ENCODE measurements at places on chromosomes 12 and 14.

DNA sequence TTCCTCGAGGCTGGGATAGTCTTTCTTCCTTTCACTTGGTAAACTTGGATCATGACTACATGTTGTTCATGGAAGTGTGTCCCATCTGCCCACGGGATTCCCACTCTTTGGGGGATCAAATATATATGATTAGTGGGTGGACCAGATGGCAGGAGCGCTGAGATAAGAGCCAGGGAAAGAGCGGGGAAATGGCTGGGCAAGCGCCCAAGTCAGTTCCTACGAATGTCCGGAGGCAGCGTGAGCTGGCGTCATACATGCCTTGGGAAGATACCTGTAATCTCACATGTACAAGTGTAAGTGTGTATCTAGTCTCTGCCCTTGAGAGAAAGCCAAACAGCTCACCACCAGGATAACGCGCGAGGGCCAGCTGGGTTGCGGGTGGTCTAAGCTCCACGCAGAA lies 62.3 kb downstream of the FZD10 start:
- DNase-seq, result no peak

- DNase-seq, result no peak
These were observed 42.0 kb downstream of the MOK start for GRCh38 chr14:102262929-102263462.

DNA sequence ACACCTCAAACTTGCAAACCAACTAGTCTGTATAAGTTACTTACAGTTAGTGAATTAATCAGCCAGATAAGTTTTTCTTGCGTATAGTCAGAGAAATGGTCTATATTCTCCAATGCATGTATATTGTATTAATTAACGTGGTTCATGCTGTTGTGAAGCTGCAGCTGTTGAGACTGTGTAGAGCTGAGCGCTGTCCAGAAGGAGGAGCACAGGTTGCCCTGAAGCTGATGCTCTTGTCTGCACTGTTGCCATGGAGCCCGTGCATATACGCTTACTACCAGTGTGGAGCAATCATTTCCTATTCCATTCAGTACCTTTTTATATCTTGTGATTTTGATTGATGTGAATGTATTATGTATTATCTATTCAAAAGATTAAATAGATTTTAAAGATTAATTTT lies 74.3 kb upstream of the ARID2 start:
- peak; percentile 14 for DNase-seq

GRCh38 chr14:56648508-56649301 lies 69.1 kb downstream of the TMEM260 start:
- no peak for DNase-seq

- no peak for DNase-seq
These were observed 171.8 kb upstream of the PWP1 start for GRCh38 chr12:107513636-107514400.

- DNase-seq, result peak; percentile 21
These were observed 897 bp downstream of the SUDS3 start for GRCh38 chr12:118377021-118377883.

GRCh38 chr14:31921721-31922120 lies 155.4 kb upstream of the ARHGAP5 start:
- no peak for DNase-seq

DNA sequence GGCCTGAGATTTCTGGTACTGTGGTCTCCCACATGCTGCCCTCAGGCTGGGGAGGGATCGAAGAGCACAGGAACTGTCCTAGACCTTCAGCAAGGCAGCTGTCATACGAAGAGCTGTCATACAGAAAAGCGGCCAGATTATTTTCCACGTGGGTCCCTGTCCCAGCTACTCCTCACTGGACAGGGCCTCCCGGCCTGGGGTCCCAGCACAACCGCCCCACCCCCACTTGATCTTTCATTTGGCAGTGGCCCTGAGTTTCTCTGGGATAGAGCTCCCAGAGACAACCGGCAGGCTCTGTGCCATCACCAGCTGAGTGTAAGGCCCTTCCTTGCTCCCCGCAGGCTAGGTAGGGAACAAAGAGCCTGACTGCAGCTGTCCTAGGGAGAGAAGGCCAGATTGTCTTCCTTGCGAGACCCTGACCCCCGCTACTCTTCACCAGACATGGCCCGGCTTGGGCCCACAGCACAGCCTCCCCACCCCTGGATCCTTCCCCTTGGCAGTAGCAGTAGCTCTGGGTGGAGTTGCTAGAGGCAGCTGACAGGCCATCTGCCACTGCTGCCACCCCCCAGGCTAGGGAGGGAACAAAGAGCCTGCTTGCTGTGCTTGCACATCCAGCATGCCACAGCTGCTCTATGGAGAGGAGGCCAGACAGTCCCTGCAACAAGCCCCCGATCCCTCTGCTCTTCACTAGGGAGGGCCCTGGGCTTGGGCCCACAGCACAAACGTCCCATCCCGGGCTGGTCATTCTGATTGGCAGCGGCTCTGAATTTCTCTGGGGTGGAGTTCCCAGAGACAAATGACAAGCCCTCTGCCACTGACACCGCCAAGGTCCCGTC lies 3.1 kb upstream of the OR4N2 start:
- DNase-seq, result no peak

DNA sequence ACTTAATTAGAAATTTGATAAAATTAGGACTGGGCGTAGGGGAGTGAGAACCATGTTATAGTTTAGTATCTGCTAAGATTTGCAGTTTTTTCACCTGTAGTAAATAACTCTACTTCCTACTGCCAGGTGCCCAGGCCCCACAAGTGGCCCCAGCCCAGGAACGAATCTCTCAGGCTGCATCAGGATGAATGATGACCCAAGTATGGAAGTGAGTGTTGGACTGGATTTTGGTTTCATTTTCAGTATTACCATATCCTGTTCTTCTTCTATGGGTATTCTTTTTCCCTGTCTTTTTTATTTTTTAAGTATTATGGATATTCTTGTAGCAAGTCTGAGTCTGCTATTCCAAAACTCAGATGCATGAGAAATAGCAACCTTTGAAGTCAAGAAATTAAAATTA lies 120.3 kb upstream of the BCAT1 start:
- no peak for DNase-seq

- DNase-seq, result no peak
These were observed 972 bp downstream of the PTGDR start for GRCh38 chr14:52268279-52269061.

DNA sequence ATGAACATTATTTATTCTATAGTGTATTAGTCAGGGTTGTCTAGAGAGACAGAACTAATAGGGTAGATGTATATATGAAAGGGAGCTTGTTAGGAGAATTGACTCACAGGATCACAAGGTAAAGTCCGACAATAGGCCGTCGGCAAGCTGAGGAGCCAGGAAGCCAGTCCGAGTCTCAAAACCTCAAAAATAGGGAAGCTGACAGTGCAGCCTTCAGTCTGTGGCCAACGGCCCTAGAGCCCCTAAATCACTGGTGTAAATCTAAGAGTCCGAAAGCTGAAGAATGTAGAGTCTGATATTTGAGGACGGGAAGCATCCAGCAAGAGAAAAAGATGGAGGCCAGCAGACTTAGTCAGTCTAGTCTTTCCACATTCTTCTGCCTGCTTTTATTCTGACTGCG lies 912.2 kb downstream of the FLRT2 start:
- DNase-seq, result no peak

GRCh38 chr14:104313674-104314073 lies 175.3 kb downstream of the KIF26A start:
- no peak for DNase-seq

DNA sequence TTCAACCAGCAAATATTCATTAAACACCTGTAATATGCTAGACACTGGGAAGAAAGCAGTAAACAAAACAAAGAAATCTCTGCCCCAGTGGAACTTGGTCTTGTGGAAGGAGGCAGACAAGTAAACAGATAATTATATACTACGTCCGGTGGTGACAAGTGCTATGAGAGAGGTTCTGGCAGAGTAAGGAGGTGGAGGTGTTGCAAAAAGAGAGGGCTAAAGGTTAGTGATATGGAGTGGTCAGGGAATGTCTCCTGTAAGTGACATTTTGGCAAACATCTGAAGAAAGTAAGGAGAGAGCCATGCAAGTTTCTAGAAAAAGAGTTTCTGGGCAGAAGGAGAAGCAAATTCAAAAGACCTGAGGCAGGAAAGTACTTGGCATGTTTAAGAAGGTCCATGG lies 73.4 kb downstream of the RIC8B start:
- no peak for DNase-seq

- DNase-seq, result no peak
These were observed 17.1 kb upstream of the EMP1 start for GRCh38 chr12:13179211-13180074.

- no peak for DNase-seq
These were observed 246.7 kb upstream of the G2E3 start for GRCh38 chr14:30312214-30312613.

DNA sequence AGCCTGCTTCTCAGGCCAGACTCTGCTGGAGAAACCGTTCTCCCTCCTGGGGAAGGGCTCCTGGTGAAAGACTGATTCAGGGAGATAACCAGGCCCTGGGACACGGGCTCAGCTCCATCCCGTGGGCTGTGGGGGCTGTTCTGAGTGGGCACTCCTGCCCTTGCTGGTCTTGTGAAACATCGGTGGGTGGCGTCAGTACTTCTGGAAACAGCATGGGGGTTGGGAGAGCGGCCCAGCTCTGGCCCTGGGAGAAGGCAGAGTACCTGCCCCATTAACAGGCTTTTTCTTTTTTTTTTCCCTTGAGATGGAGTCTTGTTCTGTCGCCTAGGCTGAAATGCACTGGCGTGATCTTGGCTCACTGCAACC lies 786 bp downstream of the SLC25A47 start:
- no peak for DNase-seq

DNA sequence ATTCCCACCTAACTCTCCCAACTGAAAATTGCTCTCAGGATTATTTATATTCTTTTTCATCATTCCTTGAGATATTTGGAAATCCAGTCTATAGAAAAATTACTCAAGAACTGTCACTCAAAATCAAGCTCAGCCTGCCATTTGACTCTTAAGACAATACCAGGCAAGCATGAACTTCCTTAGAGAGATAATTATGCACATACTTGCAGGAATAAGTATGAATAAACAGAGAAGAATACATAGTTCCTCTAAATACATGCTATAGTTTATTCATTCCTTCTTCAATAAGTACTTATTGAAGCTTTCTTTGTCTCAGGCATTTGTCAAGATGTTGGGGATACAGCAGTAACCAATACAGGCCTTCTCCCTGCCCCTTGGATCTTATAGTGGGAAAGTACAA lies 154.1 kb downstream of the SRGAP1 start:
- DNase-seq, result no peak

DNA sequence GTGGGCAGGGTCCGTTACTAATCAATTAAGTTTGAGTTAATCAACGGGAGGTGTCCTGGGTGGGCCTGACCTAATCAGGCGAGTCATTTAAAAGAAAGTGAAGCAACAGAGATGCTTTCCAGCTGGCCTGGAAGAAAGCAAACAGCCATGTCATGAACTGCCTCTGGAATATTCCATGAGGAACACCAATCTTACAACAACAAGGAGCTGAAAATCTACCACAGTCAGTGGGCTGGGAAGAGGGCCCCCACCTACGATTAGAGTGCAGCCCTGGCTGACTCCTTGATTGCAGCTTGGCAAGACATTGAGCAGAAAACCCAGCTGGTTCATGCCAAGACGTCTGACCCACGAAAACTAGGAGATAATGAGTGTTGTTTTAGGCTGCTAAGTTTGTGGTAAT lies 56.2 kb downstream of the SSPN start:
- DNase-seq, result no peak

- DNase-seq, result no peak
These were observed 620.7 kb downstream of the AACS start for GRCh38 chr12:125685915-125686314.

- no peak for DNase-seq
These were observed 26.9 kb downstream of the RAB3IP start for GRCh38 chr12:69765515-69765914.

DNA sequence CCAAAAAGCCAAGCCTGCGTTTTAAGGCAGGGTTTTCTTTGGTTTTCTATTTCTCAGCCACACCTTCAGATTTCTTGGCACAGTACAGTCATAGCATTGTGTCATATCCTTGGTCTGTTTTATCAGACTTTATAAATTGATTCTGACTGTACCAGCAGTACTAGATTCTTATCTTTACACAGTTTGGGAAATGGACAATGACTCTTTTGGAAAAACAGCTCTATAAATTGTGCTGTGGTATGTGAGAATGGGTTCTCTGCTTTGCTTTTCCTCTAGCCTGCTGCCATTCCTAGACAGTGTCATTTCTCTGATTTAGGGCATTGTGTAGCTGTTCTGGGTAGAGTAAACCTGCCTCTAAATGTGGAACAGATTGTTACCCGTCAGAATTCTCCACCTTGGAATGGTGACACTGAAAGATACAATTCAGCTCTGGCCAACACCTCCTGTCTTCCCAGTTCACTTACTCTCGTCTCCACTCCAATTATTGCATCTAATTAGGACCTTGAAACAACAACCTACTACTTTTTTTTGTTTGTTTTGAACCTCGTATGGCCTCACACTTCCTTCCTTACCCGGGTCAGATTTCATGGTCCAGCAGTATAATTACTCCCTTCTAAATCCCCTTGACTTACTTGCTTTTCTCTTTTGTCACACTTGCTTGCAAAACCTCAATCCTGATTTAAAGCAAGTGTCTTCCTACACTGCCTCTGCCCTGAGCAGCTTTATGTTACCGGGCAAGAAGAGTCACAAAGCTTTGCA lies 226.3 kb downstream of the ERC1 start:
- DNase-seq, result peak; percentile 32

DNA sequence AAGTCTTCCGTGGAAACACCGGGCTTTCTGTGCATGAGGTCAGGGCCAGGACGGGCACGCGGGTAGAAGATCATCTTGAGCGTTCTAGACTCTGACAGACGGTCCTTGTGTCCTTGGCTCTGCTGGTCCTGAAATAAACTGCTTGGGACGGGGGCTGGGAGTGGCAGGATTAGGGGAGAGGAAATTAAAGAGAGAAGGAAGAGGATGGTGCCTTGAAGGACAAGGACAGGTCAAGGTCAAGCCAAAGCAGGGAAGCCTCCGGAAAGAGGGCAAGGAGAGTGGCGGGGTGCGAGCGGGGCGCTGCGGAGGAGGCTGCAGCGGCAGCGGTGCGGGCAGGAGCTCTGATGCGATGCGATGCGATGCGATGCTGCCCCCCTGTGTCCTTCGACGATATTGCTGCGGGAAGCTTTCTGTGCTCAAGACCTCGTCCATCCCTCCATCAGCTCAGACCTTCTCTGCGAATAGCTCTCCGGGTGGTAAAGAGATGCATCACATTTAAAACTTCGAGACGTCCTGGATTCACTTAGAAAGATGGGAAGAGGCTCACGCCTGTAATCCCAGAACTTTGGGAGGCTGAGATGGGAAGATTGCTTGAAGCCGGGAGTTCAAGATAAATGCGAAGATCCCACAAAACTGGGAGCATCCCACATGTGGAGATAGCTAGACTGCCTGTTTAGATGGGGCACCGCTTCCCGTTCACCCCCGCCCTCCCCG lies 110.1 kb upstream of the TMEM132D start:
- peak; percentile 71 for DNase-seq

DNA sequence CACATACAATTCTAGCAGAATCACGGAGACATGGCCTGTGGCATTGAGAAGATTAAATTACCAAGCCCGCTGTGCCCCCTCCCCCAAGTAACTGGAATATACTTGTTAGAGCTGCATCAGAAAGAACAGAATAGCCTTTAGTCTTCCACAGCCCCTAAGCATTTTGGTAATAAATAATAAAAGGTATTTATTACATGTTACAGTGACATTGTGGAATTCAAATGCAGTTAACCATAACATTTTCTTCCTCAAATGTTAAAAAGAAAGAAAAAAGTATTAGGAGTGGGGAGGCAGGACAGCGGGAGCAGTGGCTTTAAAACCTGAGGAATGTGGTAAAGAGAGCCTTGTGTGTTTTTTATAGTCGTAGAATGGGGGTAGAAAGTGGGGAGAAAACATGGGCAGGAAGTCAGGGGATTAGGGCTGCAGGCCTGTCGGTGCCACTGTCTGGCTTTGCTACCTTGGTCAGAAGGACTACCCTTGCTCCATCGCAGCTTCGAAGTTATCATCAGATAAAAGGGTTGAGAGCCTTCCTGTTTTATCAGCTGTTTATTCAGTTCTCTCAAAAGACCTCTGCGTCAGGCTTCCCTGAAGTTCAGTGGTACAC lies 255.9 kb downstream of the MSRB3 start:
- no peak for DNase-seq

Measured in RKO (cell line).